Left forelimb (tissue), 1 donor: ENCODE measurements at places on chromosomes 1 and 21.

DNA sequence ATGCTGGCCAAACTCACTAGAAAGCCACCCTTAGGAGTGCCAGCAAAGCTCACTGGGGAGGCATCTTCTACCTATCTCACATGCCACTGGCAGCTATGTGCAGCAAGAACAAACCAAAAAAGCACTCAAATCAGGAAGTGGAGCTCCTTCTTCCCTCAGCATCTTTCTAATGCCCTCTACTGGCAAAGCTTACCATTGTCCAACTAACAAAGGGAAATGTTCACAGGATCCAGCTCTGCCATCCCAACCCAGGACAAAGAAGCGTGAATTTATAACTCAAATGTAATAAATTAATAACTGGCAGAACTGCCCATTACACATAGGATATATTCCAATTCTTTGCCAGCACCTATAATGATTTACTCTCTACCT, 38.9 kb downstream of the LEPR start:
- DNase-seq: no peak

- no peak for DNase-seq
These were observed 47.2 kb downstream of the C1orf21 start for GRCh38 chr1:184433956-184434502.

GRCh38 chr1:61604684-61605083, 120.3 kb downstream of the TM2D1 start:
- no peak for DNase-seq

- no peak for DNase-seq
These were observed 40.1 kb downstream of the MAST2 start for GRCh38 chr1:45843474-45843905.

DNA sequence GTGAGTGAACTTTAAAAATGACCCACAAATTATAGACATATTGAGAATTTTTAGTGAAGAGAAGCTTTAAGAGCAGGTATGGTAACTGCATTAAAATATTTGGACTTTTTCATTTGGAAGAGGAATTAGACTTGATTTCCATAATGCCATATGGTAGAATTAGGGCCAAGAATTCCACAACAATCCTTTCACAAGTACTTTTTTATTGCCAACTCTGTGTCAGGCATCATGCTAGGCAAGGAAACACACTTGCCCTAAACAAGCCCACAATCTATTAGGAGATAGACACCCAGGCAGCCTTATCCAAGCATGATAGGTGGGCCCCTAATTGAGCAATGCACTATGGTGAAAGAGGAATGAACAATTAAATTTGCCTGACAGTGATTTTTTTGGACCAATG, 353.0 kb downstream of the TGFB2 start:
- no peak for DNase-seq

DNA sequence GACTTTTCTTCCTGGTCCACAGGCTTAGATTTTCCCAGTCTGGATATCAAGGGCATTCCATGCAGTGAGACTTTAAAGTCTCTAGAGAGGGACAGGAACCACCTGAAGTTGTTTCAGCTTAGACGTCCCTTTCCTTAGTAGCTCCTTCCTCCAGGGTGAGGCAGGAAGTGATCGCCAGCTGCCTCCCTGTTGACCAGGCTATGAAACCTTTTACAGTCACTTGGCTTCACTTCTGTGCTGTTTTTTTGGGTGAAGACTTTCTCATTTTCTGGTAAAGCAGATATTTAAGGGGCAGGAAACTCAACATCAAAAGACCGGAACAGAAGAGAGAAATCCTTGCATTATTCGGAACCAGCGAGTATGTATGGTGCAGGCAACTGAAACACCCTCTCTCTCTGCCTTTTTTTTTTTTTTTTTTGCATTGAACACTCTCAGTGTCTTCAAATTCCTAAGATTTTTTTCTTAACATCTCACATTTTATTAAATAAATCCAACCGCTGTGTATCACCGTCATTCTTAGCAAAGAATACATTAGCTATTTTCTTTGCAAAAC, 234.6 kb upstream of the IRF2BP2 start:
- no peak for DNase-seq

GRCh38 chr21:42113926-42114409, 42.9 kb downstream of the UMODL1 start:
- DNase-seq: no peak

DNA sequence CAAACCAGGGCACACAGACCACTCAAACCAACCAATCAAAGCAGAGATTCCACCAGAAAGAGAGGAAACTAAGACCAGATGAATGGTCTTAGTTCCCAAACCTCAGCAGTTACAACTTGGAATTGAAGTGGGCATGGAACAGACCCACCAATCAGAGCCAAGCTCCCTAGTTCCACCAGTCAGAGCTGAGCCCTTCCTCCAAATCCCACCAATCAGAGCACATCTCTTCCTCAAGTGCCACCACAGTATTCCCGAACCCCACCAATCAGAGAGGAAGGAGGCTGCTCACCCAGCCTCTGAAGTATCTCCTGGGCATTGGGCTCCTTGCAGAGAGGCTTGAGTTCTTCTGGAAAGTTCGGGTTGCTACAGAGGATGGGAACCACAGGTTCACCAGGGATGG, 1.4 kb downstream of the GUCA2A start:
- no peak for DNase-seq

DNA sequence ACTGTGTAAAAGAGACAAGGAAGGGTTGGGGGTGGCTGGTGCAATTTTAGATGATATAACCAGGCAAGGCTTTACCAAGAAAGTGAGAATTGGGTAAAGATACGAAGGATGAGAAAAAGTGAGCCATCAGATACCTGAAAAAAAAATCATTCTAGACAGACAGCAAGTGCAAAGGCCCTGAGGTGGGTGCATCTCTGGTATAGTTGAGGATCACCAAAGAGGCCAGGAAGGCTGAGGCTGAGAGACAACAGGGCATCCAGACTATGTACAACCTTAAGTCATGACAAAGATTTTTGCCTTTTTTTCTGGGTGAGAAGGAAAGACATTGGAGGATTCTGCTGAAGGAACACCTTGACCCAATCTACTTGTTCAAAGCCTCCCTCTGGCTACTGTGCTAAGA, 29.9 kb downstream of the RXRG start:
- no peak for DNase-seq

DNA sequence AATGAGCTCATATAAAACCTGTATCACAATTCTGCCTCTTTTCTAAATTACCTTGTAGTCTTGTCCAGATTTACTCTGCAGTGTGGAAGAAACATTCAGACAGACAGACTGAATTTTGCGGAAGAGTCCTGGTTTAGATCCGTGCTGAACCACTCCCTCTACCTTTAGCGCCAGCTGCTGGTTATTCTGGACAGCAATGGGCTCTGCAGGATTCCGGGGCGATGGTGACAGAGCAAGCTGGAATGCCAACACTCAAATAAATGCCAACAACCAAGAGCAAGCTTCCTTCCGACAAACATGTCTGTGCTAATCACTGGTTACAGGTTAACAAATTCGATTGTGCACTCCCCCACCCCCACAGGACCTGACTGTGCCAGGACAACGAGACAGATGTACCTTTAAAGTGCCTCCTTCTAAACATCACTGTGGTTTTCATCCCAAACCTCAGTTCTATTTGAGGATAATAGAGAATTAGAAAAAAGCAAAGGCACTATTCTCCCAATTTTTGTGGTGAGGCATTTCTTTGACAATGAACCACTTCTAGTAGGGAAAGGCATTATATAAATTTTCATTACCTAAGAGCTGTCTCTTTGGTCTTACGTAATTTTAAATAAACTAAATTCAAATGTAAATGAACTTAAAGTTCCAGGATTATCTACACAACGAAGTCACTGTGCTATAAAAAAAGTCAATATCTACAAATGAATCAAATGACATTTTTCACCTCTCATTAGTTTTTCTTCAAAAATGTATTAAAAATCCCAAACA, 90.4 kb downstream of the INTS7 start:
- DNase-seq: no peak

DNA sequence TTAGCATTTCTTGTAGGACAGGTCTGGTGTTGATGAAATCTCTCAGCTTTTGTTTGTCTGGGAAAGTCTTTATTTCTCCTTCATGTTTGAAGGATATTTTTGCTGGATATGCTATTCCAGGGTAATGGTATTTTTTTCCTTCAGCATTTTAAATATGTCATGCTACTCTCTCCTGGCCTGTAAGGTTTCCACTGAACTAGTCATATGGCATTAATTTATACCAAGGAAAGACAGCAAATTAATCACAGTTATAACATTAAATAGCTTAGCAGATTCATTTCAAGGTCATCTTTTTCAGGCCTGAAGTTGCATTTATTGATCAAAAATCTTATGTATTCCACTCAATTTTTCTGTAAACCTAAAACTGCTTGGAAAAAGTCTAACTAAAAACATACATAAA, 54.9 kb downstream of the AK5 start:
- DNase-seq: no peak

GRCh38 chr1:59671066-59671952, 143.4 kb upstream of the HOOK1 start:
- DNase-seq: no peak

GRCh38 chr1:84103197-84103992, 40.7 kb upstream of the PRKACB start:
- DNase-seq: no peak

- no peak for DNase-seq
These were observed 388.5 kb downstream of the PLPP3 start for GRCh38 chr1:56190806-56191365.

DNA sequence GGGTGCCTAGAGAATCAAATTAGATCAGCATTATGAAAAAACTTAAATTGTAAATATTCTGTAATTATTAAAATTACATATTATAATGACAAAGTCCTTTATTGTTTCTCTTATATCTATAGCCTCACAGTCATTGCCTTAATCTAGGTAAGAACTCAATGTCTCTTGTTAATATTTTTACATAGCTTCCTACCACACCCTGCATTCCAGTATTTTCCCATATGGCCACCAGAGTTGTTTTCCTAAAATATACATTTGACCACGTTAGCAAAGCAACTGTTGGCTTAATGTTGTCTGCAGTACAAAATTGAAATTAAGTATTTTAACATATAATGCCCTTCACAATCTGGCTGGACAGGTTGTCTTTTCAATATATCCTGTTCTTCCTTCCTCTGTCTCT, 230.3 kb downstream of the DNAH14 start:
- no peak for DNase-seq

DNA sequence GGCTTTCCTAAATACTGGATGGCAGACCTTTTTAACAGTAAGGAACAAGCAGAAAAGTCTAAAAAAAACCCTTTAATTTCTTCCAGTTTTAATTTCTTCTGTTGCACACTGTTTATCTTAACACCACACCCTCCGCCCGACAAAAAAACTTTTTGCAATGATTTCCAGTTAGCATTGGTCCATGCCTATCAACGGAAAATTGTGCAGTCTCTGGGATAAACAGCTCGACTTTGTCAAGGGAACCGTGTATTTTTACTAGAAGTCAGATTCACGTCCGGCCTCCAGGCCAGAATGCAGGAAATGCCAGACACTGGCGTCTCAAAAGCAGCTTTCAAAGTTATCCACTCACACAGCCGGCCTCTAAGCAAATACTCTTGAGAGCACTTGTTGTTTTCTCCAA, 378 bp upstream of the NUP210L start:
- no peak for DNase-seq

DNA sequence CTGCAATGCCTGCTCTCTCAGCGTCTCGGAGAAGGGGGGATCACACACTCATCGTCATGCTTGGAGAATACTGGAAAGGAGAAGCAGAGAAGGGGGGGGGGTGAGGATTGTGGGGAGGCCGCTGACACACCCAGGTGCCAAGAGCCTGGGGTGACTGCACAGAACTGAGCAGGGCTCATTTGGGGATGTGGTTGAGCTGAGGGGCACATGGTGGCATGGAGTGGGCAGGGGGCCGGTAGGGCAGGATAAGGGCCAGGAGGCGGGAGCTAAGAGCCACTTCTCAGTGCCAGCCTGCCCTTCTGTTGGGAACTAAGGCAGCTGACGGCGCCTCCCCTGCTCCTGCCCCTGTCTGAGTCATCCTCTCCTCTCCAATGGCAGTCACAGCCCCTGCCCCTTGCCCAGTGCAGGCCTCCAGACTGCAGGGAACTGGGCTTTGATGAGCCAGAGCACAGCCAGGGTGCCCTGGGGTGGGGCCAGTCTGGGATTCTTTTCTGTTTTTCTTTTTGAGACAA, 27.2 kb downstream of the MRPL37 start:
- no peak for DNase-seq

DNA sequence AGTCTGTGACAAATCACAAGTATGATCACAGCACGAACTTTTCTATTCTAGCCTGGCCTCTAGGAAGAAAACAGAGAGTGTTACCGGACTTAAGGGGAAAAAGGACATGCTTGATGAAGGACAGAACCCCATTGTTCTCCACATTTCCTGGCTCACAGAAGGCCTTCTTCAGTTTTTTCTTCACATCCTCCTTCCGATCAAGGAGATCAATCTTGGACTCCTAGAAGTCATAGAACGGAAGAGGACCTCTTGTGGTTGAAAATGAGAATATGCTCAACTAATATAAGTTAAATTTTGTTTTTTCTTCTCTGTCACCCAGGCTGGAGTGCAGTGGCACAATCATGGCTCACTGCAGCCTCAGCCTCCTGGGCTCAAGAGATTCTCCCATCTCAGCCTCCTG, 30.3 kb downstream of the YARS1 start:
- no peak for DNase-seq

GRCh38 chr1:151590961-151591360, 20.9 kb upstream of the SNX27 start:
- DNase-seq: no peak

DNA sequence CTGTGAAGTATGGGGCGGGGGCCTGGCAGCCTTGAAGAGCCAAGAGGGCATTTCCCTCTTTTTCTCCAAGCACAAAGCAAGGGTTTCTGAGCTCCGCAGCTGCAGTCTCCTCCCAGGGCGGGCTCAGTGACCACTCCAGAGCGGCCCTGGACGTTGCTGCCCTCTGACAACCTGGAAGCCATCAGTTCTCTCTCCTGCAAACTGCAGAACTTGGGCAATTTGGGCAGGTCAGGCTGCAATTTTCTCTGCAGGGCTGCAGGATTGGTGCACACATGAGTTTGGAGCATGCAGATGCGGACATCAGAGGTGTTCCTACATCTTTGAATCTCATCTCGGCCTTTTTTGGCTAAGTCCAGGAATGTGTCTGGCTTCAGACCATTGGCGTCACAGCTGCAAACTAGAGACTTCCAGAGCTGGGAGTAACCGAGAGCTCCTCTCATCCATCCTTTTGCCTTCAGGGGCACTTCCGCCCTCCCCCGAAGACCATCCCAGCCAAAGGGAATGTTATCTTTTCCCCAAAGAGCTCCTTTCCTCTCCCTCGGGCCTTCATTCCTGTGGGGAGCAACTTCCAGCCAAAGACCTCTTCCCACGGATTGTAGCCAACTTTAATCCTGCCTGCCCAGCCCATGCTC, 139.6 kb upstream of the WNT4 start:
- peak; percentile 62 for DNase-seq

DNA sequence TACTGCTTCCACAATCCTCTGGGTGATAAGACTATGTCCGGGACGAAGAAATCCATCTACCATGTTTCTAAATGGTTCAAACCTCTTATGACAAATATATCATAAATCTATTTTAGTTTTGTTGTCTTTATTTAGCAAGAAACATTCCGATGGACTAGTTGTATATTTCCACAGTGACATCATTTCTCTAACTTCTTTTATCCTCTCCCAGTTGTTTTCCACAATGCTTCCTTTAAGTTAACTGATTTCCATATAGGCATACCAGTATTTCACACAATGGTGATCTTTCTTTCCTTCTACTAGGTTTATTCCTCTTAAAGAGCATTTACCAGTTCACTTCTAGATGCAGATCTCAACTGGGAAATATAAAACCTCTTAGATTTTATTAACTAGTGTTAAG, 44.8 kb downstream of the USP1 start:
- DNase-seq: no peak

GRCh38 chr1:201771466-201771865, 57.5 kb upstream of the IPO9 start:
- no peak for DNase-seq
